Lower lobe of right lung (tissue), 2 donors: ENCODE measurements at places on chromosomes 16 and 17.

GRCh38 chr17:58275417-58275816, 5.3 kb downstream of the MPO start:
- no peak for DNase-seq

DNA sequence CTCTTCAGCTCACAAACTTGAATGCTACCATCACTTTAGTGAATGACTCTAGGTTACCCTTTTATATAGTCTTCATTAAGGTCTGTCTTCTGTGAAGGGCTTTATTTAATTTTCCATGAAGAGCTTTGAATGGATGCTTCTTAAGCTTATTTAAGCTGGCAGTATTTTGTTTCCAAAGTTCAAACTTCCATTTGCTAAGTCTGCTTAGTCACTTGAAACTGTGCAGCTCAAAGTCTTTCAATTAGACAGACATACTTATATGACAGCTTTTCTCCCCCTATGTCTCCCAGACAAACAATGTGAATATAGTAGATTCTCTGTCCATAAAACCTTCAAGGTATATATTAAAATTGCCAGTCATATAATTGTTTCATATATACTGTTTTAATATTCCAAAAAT, 23.5 kb downstream of the TXNDC11 start:
- no peak for DNase-seq

DNA sequence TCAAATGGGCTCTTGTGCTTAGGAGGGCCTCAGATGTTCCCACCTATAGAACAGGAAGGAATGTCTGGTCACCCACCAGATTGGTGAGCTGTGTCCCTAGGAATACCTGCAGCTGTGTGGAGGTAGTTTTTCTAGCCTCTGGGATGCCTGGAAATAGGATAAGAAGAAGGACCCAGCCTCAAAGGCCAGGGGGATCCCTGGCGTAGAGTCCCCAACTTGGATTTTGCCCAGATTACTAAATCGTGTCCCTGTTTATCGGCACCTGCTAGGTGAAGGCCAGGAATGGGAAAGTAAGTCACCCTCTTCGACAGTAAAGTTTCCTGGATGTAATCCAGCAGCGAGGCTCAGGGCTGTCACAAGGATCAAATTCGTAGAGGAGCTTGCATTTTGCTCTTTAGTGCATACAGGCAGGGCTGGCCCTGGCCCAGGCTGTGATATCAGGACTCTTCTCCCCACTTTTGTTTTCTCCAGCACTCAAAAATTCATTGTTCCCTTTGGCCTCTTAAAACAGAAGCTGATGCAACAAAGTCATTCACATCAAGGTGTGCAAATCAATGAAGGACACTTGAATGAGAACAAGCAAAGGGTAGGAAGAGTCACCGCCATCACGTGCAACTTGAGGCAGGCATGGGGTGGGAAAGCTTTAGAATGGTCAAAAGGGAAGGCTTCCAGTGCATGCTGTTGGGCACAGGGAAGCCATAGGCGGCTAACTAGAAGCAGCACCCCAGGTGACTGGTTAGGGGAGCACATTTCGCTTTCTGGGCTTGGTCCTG, 7.5 kb downstream of the SLC13A2 start:
- peak; percentile 75 for DNase-seq

- DNase-seq: no peak
Measured at GRCh38 chr17:42913522-42913921, 12.9 kb downstream of the G6PC1 start.

- DNase-seq: no peak
Measured at GRCh38 chr16:3854750-3855541, 25.6 kb downstream of the CREBBP start.

DNA sequence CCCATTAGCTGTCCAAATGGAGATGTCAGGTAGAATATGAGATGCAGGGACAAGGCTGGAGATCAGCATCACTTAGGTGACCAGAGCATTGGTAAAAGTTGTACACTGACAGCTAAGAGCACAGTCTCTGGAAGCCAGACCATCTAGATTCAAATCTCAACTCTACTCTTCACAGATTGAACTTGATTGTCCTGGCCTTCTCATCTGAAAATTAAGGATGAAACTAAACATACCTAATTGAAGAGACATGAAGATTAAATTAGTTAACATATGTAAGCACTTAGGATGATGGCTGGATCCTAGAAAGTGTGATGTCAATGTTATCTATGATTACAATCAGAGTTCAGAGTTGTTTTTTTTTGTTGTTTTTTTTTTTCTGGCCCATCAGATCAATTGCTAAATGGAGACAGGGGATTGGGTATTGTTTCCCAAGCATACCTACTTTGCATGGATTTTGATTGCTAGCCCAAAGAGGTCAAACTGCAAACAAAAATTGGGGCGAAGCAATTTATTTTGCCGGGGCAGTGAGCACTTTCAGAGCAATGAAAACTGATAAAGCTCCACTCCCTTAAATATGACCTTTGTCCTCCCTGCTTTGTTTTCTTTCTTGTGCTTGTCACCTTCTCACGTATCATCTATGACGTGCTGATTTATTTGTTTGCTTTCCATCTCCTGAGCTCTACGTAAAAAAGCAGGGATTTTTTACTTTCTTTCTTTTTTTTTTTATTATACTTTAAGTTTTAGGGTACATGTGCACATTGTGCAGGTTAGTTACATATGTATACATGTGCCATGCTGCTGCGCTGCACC, 217.6 kb upstream of the CPHXL start:
- DNase-seq: no peak

DNA sequence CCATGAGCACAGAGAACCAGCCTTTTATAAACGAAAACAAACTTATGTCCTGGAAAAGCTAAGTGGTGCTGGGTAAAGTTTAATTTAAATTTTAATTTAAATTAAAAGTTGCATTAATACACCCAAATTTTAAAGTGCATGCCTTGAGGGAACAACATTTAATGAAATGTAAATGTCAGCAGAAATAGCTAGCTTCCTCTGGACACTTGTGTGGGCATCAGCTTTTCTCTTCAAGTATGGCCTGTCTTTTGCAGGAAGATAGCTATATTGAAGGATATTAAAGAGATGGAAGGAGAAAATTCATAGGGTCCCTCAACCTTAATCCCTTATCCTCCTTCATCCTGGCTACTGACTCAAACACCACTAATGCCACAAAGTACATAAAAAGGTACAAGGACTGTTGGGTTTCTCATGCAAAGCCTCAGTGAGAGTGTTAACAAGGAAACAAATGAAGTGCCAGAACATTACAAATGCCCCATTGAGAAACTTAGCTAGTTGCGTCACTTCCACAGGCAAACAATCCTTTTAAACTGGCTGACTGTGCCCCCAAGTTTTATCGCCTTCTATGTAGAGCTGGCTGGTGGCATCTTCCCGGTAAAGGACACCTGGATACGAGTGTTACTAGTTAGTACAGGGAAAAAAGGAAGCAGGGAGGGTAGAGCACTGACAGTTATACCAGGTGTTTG, 14.1 kb downstream of the PHF12 start:
- DNase-seq: no peak

DNA sequence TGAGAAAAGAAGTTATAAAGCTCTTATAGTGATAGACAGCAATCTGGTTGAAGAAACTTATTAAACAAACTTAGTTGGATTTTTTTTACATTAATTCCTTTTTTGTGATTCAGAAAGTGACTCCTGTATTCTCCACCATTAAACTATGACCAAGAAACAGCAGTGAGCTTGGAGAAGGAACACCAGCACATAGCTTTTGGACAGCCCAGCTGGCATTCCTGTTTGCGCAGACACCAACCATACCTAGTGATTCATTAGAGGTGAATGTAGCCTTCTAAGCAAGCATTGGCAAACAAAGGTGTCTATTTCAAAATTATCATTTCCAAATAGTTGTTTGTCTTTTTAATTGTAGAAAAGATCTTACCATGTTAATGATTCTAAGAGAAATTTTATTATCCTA, 94.4 kb downstream of the STXBP4 start:
- no peak for DNase-seq

- no peak for DNase-seq
Measured at GRCh38 chr17:72440961-72441360, 320.1 kb downstream of the SOX9 start.

DNA sequence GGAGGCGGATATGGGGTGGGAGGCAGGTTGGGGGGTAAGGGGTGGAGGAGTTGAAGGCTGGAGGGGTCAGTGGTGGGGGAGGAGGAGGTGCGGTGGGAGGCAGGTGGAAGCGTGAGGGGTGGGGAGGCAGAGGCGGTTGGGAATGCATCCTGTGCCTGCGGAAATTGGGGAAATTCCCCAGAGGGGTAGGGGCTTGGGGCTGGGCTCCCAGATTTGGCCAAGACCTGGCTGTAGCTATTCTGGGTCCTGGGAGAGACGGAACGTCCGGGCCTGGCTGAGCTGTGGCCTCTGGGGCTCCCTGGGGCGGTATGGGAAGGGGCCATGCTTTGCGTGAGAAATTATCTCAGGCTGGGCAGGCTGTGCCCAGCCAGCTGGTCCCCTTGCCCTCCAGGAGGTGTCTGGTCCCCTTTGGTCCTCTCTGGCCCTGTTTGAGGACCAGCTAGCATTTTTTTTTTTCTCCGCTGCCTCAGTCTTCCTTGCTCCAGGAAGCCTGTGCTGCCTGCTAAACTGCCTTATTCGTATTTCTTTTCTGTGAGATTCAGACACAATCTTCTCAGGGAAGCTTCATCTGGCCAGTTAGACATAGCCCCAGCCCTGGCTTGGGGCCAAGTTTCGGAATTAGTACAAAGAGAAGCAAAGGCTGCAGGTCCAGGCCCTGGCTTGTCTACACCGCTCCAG, 7.3 kb upstream of the TRPV2 start:
- peak; percentile 70 for DNase-seq

DNA sequence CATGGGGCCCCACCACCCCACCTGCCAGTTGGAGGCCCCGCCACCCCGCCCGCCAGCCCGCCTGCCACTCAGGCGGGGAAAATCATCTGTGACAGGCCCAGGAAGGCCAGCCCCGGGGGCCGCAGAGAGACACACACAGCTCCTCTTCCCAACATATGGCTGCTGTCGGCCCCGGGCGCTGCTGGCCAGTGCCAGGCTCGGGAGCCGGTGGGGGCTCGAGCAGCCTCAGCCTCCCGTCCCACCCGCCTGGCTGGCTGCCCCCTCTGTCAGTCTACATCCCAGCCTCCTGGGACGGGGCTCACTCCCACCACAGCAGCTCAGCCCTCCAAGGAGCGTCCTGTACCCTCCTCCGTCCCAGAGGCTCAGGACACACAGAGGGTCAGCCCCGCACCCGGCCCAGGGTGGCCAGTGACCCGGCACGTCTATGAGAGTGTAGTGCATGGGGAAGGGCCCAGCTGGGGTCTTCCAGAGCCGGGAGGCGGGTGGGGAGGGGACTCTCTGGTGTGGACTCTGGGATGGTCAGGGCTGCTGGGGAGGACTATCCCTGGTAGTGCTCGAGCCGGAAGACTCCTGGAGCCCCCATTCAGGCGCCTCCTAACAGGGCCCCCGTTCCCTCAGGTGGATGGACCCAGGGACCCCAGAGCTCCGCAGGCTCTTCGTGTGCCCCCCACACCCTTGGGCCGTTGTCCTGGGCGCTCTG, 3.6 kb upstream of the PRR35 start:
- DNase-seq: no peak

DNA sequence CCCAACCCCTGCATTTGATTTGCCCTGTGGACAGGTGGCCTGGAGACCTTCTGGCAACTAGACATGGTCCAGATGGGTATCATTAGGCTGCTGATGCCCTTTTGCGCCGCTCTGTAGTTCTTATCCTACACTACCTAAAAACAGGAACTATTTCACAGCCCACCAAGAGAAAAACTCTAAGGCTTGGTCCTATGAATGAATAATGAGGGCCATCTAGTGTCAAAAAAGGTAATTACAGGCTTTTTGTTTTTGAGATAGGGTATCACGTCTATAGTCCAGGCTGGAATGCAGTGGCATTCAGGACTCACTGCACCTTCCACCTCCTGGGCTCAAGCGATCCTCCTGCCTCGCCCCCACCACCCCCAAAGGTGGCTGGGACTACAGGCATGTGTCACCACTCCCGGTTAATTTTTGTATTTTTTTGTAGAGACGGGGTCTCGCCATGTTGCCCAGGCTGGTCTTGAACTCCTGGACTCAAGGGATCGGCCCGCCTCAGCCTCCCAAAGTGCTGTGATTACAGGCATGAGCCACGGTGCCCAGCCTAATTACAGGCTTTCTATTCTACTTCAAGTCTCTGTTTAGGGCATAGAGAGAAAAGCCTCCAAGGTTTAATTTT, 20.9 kb downstream of the COIL start:
- no peak for DNase-seq

GRCh38 chr17:29124925-29125273, 55.3 kb downstream of the MYO18A start:
- DNase-seq: peak; percentile 91

GRCh38 chr16:68526143-68526781, 12.8 kb upstream of the ZFP90 start:
- no peak for DNase-seq

DNA sequence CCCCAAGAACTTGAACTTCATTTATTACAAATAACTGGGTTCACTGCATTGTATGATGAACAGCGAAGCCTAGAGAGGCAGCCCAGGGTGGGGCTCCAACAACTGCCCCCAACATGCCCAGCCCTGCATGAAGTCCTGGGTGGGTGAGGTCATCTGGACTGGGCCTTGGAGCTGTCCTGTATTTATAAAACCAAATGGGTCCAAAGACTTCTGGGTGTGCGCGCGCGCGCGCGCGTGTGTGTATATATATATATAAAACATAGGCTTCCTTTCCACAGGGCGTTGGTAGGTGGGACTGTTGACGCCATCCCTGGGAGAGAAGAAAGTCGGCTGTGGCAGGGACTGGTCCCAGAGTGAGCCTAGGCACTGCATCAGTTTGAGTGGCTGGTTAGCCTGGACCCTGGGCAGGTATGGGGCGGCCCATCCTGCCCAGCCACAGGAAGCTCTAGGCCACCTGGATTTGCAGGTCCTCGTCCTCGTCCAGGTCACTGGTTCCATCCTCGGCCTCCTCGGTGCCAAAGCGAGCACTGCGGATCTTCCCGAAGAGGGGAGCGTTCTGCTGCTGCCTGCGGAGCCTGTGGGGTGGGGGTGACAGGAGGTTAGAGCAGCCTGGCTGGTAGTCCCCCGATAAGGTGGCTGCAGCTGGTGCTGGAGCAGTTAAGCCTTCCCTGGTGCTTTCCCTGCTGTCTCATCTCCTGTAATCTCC, 23.9 kb downstream of the CCDC102A start:
- peak; percentile 35 for DNase-seq

- DNase-seq: no peak
Measured at GRCh38 chr16:88881007-88881615, 14.7 kb upstream of the PABPN1L start.

- no peak for DNase-seq
Measured at GRCh38 chr17:66076546-66077190, 115.3 kb downstream of the CEP112 start.

- DNase-seq: no peak
Measured at GRCh38 chr17:49082231-49082630, 50.3 kb upstream of the B4GALNT2 start.

GRCh38 chr17:4167786-4168185, 24.8 kb downstream of the CYB5D2 start:
- no peak for DNase-seq

- DNase-seq: no peak
Measured at GRCh38 chr16:60727851-60728250, 1308.4 kb downstream of the CDH8 start.
